ENCODE measurements at places on chromosomes 4 and X.
A peak's percentile ranks its signal among the peaks of the same experiment; 100 is the strongest.

- DNase-seq, result no peak
Observed at GRCh38 chrX:15674514-15674840, 9.9 kb upstream of the CLTRN start.

GRCh38 chr4:128450326-128451120 is 162.9 kb upstream of the PGRMC2 start:
- no peak for DNase-seq

DNA sequence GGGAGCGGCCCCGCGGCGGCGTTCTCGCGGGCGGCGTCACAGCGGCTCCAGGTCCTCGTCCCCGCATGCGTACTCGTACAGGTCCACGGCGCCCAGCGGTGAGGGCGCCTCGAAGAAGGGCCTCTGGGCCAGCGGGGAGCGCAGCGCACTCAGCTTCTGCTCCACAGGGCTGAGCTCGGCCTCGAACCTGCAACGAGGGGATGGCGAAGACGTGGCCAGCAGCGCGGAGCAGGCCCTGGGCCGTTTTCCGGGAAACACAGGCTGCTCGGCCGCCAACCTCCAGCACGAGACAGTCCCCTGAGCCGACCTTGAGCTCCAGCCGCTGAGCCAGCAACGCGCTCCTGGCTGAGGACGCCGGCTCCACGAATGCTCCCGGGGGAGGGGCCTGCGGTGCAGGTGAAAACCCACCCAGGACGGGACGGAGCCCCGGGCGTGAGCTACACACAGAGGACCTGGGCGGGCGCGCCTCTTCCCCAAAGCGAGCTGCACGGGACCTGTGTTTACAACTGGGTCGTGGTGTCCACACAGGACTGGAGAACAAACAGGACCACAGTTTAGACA is 15.8 kb upstream of the GTPBP6 start:
- DNase-seq, result no peak

DNA sequence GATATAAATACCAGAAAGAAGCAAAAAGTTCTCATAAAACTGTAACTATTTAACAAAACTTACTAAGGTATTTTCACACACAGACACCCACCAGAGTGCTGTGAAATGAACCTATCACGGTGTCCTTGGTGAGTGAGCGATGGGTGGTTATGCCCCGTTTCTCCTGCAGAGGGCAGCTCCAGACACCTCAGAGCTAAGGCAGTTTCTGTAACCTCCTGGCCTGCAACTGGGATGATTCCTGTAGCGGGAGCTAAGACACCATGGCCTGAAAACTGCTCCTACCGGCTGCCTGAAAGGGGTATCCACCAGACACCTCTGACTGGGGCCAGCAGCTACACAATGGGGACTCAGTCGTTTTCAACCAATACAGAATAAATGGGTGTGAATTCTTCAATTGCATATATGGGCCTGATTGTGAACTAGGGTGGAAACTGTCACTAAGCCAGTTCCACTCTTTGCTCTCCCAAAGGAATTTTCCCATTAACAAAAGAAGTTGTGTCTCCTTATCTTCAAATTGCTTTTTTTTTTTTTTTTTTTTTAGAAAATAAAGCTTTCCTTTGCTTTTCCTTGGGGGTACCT is 2375.8 kb upstream of the TENM3 start:
- no peak for DNase-seq

DNA sequence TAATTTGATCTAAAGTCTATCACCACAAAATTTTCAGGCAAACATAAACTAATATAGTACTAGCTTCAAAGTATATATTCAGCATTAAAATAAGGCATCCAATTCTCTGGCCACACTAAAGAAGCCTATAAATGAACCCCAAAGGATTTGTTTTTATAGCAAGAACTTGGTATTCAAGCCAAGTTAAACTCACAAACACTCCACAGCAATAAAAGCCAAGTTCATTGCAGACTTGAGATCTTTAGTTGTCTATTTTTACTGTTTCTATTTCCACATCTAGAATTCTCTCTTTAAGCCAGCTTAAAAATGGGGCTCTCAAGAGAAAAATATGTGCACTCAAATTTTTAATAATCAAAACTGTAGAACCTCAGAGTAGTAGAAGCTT is 51.1 kb downstream of the WDFY3 start:
- no peak for DNase-seq

DNA sequence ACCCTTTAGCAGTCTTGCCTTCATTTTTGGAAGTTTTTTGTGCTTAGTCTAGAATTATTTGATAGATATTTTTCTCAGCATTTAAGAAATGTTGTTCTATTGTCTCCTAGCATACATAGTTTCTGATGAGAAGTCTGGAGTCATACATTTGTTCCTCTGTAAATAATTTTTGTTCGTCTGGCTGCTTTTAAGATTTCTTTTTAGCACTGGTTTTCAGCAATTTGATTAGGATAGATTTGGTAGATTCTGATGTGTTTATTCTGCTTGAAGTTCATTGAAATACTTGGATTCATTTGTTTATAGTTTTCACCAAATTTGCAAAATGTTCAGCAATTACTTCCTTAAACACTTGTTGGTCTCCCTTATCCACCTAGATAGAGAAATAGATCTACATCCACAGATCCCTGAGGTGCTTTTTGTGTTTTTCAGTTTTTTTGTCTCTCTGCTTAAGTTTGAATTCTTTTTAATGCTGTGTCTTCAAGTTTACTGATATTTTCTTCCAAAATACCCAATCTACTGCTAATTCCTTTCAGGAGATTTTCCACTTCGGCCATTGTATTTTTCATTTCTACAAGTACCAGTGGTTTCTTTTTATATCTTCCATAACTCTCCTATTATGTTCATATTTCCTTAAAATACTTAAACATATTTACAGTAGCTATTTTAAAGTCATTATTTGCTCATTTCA is 64.9 kb downstream of the ABLIM2 start:
- DNase-seq, result no peak

DNA sequence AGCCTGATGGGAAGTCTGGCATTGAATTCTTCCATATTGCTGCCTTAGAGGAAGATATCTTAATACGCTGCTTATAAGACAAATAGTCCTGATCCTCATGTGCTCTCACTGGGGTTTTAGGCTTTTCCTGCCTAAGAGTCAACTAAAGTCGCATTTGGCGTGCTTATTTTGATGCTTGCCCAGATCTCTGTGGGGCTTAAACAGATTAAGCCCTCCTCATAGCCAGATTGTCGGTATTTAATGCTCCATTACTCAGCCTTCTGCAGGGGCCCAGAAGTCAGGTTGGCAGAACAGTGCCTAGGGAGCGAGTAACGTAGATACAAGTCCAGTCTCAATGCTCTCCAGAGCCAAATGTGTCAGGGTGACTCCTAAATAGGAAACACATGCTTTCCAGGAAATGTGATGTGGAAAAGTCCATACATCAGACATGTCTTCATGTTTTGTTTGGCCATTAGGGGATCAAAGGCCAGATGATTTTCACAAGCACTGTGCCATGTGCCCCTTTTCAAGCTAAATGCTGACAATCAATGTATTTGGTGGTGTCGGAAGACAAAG is 262.8 kb downstream of the PRDM5 start:
- no peak for DNase-seq

GRCh38 chr4:165540206-165540830 is 161.5 kb downstream of the CPE start:
- no peak for DNase-seq

DNA sequence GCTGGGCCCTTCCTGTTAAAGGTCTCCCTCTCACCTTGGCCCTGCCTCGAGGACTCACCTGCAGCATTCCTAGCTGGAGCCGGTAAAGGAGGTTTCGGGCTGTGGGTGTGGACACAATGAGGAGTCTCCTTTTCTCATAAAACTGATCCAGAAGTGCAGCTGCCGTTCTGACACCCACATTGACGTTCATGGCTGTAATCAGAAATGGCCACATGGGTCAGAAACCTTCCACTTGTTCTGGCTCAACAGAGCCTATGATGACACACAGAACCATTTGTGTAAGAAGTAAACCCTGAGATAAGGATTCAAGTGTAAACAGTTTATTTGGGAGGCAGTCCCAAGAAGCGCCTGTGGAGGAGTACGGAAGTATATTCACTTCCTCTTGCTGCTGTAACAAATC is 63.8 kb downstream of the SRPX start:
- no peak for DNase-seq

DNA sequence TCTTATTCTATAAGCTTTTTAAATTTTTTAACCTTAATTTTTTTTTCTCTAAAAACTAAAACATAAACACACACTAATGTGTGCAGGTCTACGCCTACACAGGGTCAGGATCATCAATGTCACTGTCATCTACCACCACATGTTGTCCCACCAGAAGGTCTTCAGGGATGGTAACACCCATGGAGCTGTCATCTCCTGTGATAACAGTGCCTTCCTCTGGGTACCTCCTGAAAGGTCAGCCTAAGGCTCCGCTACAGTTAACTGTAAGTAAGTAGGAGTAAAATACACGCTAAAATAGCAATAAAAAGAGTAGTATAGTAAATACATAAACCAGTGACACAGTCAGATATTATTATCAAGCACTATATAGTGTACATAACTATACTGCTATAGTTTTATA is 45.9 kb upstream of the GPRIN3 start:
- no peak for DNase-seq

DNA sequence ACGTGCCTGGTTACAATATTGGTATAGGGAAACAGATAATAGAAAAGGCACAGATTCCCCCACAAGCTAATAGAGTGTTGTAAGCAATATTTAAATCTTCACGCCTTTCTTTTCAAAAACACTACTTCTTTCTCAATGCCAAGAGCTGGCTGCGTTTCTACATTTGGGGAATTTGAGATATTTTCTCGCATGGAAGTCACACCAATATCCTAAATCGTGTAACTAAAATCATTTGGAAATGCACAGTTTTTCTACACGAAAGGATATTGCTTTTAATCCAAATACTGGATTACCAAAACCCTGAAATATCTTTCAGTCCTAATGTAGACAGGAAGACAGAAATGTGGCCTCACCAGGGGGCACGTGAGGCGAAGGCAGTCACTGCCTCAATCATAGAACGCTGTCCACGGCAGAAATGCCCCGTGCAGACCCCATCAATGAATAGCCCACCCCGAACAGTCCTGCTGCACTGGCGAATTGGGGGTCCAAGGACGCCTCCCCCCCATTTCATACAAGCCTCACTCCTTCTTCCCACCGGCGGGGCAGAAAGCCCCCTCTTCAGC is 106.6 kb downstream of the NSUN7 start:
- DNase-seq, result no peak

GRCh38 chr4:155758481-155759371 is at the start of gene GUCY1B1:
TSS of gene GUCY1B1 (plus strand) at chr4:155759021. CDS start at chr4:155759141, 120 bp downstream.
- peak; percentile 43 for DNase-seq

DNA sequence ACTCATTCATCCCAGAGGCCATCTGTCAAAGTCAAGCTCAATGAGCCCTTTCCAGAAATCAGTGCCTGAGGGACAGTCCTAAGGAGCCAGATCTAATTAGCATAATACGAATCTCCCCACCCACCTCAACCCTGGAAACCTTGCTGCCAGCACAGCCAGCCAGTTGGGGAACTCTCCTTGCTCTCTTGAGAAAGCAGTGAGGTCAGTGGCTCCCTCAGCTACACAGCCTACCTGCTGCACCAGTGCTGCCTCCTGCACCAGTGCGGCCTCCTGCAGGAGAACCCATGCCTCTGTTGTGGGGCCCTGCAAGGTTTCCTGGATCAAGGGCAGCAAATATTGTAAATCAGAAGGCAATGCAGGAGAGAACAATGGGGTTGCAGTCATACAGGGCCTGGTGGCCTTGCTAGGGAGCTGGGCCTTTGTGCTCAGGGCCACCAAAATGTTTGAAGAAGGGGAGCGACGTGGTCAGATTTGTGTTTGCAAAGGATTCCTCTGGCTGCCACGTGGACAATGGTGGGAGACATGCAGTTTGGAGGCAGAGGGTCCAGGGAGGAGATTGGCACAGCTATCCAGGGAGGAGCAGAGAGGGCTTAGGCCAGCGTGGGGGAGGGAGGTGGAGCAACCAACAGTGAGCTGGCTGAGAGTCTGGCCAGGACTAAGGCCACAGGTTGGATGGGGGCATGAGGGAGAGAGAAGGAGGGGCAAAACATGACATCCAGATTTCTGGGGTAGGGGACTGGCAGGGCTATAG is 124.3 kb upstream of the MAMLD1 start:
- no peak for DNase-seq
